T-helper 2 cell treated with Interferon-gamma antibody and Interleukin-4, amounts not matched to agents 5 μg/mL and 100 μg/mL, for 36 hours (primary cell): ENCODE measurements at places on chromosomes 12 and 14.

DNA sequence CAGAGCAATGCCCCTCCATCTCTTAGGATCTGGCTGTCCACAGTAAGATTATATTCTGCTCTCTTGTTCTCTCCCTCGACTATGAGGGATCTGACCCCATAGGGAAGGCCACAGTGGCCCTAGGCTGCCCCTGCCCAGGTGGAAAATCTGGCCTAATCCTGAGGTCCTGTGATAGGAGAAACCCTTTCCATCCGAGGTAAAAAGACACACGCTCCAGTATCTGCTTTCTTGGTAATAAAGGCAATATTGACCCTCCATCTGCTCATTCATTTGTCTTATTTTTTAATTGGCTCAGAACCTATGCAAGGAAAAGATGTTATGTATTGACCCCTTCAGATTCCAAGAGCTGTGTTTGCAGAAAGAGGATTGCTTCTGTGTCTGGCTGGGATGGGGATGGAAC is 9.7 kb downstream of the KRT76 start:
- no peak for DNase-seq

- DNase-seq, result no peak
Observed at GRCh38 chr12:80846952-80847351, 90.8 kb downstream of the LIN7A start.

DNA sequence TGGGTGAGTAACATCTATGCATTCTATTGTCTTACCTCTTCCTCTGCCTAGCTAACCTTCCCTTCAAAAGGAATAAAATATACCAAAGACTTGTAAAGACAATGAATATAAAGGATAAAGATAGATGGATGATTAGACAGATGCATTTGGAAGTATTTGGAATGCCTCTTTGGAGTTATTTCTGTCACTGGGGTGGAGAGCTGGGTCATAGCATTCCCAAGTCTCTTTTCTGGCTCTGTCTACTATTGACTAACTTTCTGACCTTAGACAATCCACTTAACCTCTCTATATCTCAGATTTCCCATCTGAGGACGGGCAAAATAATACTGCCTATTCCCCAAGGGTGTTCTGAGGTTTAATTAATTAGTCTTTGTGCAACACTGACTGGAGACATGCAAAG is 517.4 kb downstream of the DIO2 start:
- no peak for DNase-seq

DNA sequence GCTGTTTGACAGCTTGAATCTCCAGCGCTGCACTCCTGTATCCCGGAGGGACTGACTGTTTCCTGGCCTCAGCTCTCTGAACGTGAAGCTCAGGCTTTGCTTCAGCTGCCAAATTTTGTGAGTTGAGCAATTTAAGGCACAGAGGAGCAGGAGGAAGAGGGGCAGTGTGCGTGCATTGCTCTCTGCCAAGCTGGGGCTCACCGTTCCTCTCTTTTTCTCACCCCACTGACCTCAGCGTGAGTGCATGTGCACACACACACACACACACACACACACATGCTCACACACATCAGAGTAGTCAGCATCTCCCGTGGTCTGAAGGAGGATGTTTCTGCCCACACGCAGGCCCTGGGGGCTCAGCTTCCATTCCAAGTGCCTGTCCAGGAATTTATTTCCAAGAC is 27.8 kb upstream of the BDKRB2 start:
- DNase-seq, result no peak

- no peak for DNase-seq
Observed at GRCh38 chr14:75822522-75823141, 159.2 kb downstream of the TGFB3 start.

- DNase-seq, result no peak
Observed at GRCh38 chr14:53493320-53493719, 340.2 kb upstream of the DDHD1 start.

DNA sequence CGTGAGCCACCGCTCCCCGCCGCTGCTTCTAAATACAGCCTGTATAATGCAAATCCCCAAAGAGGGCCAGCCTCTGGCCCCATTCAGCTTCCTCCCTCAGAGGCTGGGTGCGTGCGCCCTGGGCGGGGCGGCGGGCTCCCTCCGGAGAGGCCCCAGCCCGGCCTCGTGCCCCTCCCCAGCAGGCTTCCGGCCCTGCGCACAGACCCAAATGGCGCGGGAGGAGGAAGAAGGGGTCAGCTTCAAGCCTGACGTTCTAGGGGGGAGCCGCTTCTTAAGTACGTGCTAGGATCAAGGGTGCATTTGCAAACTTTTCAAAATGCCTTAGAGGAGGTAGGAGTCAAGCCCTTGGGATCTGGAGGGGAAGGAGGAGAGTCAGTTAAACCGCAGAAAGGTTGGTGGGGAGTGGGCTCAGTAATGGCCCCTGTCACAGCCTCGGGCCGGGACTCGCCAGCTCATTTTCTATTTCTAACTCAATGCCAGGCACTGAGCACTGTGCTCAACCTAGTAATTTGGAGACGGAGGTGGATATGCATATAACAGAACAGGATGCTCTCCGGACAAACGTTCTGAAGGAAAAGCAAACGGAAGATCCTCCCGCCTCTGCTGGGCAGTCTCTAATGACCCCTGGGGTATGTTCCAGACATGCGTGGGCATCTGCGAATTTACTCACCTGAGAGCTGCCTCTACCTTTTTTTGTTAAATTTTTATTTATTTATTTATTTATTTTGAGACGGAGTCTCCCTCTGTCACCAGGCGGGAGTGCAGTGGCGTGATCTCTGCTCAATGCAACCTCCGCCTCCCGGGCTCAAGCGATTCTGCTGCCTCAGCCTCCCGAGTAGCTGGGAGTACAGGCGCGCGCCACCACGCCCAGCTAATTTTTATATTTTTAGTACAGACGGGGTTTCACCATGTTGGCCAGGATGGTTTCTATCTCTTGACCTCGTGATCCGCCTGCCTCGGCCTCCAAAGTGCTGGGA is 32.3 kb downstream of the NINJ2 start:
- DNase-seq, result peak; percentile 88

DNA sequence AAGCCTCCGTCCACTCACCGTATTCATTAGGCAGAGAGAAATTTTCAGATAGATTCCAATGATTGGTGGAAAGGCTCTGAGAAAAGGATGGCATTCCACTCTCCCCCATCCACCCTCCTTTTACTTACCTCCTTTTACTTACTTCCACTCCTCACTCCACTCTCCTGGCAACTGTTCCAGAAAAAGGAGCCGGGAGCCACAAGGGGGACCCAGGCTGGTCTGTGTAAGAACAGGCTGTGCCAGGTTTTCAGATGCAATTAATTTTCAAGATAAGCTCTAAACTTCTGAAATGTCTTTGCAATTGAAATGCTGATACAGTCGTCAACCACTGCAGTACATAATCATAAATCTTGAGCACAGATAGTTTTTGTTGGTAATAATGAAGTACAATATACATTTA is 248.8 kb downstream of the ANO6 start:
- DNase-seq, result no peak

DNA sequence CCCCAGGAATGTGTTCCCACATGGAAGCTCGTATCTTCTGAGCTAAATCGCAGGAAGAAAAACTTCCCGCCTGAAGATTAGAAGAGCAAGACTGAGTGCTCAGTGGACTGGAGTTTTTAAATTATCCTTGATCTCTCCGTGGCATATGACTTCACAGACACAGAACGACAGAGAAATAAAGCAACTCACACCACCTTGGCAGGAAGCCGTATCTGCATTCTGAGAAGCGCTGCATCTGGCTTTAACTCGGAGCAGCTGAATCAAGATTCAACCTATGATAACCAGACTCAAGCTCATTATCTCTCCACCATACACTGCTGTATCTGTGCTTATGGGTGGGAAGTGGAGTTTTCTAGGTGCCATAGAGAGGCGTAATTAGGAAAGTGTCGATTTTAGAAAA is 1482.7 kb downstream of the AACS start:
- DNase-seq, result no peak

DNA sequence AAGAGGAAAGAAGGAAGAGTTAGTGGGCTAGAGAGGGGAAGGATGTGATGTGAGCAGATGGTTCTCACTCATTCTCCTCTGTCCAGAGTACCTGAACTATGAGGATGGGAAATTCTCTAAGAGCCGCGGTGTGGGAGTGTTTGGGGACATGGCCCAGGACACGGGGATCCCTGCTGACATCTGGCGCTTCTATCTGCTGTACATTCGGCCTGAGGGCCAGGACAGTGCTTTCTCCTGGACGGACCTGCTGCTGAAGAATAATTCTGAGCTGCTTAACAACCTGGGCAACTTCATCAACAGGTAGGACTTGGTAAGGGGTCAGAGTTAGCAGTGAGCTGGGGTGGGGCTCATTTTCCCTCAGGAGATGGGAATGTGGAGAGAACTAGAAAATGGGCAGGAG is 7.6 kb downstream of the DDIT3 start:
- no peak for DNase-seq

DNA sequence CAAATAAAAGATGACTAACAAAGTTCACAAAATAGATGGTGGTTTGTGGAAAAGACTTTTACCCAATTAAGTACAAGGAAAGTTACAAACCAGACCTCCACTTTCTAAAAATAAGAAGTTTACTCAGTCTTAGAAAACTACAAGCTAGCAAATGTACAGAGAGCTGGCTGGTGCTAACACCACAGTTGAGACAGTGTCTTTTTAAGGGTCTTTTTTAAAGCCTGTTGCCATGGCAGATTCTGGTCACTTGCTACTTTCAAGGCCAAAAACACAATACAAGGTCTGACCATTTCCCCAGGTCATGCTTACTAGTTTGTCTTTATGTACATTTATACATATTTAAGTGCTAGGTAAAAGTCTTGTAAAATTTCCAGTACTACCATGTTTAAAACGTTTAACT is 2.4 kb downstream of the BTG1 start:
- DNase-seq, result no peak

GRCh38 chr12:119547001-119547400 is 46.6 kb upstream of the TMEM233 start:
- DNase-seq, result no peak
